ENCODE measurements at places on chromosomes 1 and 21. TPM values are rescaled to one million over a fixed set of nuclear protein-coding genes. Genes with fewer than 3 reads are reported as not detected.

DNA sequence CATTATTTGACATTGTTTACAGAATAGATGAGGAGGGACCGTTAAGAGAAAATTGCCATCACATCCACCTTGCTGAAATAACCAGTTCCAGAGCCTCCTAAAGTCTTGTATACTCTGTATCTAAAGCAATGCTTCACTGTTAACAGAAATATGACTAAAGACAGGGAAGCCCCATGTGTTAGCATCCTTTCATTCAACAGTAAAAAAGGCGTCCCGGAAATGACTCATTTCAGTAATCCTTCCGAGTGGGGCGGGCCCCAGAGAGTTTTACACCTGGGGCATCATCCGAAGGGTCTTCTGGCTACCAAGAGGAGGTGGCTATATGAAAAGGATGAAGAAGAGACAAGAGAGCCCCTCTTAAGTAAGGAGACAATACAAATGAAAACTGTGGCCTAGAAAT, 227.2 kb downstream of the SLC45A1 start:
- no peak for DNase-seq

DNA sequence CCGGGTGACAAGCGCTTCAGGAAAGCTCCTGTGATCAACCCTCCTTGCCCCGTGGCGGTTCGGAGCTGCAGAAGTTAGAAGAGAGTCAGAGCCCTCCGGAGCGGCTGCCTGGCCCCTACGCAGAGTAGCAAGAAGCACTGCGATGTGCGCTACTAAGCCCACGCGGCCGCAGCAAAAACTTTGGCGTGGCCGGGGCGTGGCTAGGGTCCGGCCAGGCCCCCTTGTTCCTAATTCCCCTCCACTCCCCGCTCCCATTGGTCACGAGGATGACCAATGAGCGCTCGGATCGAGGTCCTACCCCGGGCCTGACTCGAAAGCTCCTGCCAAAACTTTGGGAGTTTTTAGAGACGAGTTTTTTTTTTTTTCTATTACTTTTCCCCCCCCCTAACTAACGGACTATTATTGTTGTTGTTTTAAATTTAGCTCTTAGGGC, at the start of gene HLX:
TSS of gene HLX (plus strand) at position 368 of the 433 bp plus-strand sequence. CDS start 415 bp downstream, outside the sequence.
- DNase-seq: peak; percentile 60

USH2A gene
- total RNA-seq: 0.37 TPM

DNA sequence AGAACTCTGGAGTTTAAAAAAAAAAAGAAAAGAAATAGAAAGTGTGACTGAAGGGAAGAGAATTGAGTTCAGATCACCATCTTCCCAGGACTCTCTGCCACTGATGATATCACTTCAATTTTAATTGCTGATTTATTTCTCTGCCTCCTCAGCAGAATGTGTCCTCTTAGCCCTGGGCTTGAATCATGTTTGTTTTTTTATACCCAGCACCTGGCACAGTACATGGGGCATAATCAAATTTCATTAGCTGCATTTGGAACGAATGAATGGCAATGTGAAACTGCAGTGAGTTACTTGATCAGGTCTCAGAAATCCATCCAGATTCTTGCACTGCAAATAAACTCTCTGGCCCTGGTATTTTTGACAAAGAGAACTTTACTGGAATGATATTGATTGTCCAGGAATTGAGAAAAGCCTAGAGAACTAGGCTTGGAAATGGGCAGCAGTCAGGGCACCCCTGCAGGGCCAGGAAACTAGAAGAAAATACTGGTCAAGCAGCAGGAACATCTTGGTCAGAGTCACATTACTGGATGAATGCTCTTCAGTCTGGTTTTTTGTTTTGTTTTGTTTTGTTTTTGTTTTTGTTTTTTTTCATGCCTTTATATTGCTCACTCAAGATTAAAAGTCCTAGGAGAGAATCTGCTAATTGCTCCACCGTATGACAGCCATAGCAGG, 103.8 kb upstream of the FAM78B start:
- no peak for DNase-seq

DNA sequence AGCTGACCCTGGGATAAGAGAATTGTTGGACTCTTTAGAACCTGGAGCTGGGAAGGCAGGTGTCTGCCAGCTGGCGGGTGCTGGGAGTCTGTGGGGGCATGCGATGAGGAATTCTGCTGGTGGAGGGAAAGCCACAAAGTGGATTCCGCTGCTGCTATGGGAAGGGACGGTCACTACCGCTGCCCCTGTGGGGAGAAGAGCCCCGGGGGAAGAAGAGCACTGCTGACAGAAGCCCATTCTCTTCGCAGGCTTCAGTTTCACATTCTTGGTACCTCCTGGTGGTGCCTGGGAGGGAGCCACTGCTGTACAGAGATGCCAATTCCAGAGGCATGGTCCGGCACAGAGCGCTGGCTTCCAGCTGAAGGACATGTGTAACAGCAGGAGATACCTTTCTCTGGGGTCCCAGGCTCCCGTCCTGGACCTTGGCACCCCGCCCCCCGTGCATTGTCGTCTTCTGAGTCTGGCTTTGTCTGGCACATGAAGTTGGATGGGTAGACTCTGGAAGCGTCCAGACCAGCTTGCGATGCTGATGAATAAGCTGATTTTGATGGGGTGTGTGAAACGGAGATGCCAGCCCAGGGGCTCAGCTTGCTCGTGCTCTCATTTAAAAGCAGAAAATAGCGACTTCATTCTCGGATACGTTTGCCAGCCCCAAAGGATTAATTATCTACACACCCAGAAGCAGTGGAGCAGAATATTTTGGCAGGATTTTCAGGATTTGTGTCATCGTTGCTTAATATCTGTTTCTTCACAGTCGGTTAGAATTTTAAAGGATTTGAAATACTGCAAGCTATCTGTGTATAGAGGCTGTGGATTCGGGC, 13.2 kb downstream of the PDXK start:
- DNase-seq: no peak

LGR6 gene
- 1.1 TPM for total RNA-seq

DNA sequence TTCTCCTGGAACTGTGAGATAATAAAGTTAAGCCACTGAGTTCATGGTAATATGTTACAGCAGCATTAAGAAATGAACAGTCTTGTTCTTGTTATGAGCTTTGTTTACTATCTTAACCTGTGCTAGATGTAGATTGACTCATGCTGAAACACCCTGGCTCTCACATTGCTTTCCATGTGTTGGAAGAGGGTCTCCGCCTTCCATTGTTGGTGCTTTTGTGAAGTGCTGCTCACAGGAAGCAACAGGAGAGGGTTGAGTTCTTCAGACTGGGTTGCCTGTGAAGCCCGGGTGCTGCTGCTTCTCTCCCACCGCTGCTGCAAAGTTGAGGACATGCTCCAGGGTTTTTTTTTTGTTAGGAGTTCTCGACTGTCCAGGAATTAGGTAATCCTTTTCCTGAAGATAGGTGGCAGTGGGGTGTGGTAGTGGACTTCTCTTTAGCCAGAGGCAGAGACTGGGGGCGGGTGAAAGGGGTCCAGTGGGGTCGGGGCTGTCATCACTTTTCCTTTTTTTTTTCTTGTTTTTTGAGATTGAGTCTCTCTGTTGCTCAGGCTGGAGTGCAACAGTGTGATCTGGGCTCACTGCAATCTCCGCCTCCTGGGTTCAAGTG, 28.7 kb upstream of the HMGN1 start:
- DNase-seq: no peak

OVAAL gene
- total RNA-seq: not detected

PGLYRP3 gene
- not detected for total RNA-seq

DNA sequence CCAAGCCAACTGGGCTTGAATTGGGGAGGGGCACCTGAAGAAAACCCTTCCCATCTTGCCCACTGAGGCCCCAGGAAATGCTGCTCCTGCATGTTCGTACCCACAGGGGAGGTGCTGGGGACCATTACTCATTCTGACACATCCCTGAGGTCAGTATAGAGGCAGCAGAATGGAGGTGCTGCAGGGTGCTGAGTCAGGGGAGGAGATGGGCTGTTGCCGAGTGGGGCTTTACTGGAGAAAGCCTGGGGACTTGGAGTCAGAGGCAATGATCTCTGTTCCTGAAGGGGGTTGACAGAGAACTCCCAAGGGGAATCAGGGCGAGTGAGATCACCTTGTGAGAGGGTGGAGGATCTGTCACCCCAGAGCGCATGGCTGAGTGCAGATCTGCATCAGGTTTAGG, 40.2 kb upstream of the KCNA10 start:
- DNase-seq: no peak

DNA sequence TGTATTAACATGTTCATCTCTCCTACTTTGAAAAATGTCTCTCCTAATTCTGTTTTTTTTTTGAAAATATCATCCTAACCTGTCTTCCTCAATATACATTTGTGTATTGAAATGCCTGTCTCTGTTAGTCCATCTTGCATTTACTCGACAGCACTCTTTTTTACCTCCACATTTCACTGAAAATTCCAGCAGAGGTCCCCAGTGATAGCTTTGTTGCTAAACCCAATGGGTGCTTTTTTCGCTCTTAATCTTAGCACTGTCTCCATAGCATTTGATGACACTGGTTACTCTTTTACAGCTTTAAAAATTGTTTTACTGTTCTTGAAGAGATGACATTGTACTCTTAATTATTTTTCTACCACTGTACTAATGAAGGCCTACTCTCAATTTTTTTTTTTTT, 10.8 kb downstream of the OSBPL9 start:
- DNase-seq: no peak

DNA sequence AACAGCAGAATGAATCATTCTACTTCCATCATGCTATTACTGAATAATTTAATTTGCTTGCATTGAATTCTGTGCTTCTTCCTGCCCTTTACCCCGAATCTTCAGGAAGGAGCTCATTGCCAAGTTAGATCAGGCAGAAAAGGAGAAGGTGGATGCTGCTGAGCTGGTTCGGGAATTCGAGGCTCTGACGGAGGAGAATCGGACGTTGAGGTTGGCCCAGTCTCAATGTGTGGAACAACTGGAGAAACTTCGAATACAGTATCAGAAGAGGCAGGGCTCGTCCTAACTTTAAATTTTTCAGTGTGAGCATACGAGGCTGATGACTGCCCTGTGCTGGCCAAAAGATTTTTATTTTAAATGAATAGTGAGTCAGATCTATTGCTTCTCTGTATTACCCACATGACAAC, 44.2 kb downstream of the MAP3K7CL start:
- DNase-seq: no peak

DNA sequence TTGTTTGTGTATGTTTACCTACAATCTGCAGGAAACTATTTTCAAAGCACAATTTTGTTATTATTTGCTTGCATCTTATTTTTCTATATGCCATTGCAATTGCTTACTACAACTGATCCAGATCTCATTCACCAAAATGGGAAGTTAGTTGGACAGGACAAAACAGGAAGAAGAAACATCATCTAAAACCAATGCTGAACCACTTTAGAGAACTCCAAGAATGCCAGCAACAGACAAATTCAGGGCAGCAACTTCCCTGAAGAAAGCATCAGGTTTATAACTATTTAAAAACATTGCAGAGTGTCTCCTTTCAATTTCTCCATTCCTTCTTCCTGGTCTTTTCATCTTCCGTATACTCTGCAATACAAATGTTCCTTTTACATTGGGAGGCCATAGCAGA, 82.4 kb upstream of the SMYD2 start:
- no peak for DNase-seq

DNA sequence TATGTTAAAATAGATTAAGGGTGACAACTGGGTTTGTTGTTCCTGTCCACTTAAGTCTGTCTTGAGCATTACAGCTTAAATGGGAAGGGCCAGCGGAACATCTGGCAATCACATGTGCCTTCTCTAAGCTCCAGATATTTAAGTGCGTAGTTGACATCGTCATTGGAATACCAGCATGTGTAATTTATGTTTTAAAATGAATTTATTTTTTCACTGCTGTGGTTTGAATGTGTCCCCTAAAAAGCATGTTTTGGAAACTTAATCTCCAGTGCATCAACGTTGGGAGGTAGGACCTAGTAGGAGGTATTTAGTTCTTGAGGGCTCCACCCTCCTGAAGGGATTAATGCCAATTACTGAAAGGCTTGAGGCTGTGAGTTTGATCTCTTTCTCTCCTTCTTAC, 13.4 kb downstream of the ZCCHC17 start:
- no peak for DNase-seq

DNA sequence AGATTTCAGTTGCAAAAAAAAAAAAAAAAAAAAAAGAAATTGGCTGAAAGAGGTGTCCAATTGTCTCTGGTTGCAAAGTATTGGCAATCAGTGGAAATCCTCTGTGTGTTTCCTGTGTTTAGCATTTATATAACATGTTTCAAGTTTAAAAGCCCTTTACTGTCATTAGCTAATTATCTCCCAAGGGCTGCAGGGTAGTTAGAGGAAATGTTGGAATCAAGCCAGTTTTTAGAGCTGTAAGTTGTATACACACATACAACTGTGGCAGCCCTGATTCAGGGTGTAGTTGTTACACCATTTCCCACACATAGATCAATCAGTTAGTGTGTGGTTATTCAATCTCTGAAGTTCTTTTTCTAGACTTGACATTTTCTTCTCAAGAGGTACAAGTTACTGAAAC, 8.9 kb upstream of the ZNF326 start:
- no peak for DNase-seq

CSF3R gene
- 0.09 TPM for total RNA-seq

ADCY10 gene
- total RNA-seq: 0.34 TPM

DNA sequence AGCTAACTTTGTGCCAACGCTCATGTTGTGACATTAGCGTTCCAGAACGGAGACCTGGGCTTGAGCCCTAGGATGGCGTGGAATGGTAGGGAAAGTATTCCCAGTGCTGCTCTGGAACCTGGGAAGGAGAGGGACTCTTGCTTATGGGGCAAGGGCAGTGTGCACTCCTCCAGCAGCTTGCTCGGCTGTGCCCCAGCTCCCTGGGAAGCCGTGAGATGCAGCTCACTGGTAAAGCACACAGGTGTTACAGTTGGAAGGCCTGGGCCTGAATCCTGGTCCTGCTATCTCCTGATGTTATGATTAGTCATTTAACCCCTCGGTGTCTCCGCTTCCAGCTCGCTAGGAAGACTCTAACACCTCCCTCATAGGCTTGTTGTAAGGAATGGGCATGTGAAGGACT, 42.4 kb upstream of the EPHA8 start:
- no peak for DNase-seq

SMG5 gene
- 87.7 TPM for total RNA-seq

DNA sequence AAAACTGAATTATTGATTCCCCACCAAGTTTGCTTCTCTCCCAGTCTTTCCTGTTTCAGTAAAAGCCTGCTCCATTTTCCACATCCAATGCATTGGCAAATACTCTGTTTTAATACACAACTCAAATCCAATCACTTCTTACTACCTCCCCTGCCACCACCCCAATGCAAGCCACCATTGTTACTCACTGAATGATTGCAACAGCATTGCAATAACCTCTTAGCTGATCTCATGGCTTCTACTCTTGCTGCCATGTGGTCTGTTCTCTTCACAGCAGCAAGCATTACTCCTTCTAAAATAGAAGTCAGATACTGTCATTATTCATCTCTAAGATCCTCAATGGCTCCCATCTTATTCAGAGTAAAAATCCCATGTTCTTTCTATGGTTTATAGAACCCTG, 123.4 kb downstream of the ATP6V1G3 start:
- DNase-seq: no peak

OBSCN gene
- total RNA-seq: 38.8 TPM
